PC-3 (cell line): ENCODE measurements at places on chromosomes 2 and 18. TPM values are rescaled to one million over a fixed set of nuclear protein-coding genes. Genes with fewer than 3 reads are reported as not detected.
A peak's percentile ranks its signal among the peaks of the same experiment; 100 is the strongest.

GRCh38 chr2:61938511-61938910 lies 33.0 kb downstream of the COMMD1 start:
- DNase-seq = no peak

DNA sequence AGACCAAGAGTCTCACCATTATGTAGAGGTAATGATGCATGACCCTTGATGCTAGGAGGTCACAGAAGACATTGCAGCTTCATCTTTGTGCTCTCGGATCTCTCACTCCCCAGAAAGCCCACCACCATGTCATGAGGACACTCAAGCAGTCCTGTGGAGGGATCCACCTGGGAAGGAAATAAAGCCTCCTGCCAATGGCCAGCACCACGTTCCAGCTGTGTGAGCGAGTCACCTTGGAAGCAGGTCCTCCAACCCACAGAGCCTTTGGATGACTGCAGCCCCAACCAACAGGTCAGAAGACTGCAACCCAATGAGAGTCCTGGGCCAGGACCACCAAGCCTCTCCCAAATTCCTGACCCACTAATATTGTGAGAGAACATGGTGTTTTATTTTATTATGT lies 38.4 kb downstream of the CYP26B1 start:
- no peak for DNase-seq

DNA sequence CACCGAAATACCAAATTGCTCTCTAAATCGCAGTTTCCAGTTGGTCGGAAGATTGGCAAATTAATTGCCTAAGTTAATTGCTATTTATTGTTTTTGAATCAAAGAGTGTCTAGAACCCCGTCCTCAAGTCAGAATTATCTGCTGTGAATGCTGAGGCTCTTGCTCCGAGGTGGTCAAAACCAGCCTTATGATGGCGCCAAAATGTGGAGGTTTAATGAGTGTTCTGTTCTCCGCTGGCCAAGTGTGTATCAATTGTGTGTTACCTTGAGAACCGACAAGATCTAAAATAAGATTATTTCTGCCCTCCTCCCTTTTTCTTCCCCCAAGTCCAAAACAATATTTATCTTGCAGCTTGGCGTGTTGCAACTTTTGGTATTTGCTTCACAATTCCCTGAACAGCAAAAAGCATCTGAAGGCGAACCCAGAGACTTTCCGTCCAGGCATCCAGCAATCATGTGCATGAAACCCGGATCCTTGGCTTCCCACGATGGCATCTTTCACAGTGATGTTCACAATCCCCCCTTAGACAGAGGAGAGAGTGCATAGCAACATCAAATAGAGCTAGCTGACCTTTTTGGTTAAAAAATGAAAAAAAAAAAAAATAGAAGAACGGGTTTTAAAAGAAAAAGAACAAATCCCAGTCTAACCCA lies 323.0 kb downstream of the MYCN start:
- no peak for DNase-seq

DNA sequence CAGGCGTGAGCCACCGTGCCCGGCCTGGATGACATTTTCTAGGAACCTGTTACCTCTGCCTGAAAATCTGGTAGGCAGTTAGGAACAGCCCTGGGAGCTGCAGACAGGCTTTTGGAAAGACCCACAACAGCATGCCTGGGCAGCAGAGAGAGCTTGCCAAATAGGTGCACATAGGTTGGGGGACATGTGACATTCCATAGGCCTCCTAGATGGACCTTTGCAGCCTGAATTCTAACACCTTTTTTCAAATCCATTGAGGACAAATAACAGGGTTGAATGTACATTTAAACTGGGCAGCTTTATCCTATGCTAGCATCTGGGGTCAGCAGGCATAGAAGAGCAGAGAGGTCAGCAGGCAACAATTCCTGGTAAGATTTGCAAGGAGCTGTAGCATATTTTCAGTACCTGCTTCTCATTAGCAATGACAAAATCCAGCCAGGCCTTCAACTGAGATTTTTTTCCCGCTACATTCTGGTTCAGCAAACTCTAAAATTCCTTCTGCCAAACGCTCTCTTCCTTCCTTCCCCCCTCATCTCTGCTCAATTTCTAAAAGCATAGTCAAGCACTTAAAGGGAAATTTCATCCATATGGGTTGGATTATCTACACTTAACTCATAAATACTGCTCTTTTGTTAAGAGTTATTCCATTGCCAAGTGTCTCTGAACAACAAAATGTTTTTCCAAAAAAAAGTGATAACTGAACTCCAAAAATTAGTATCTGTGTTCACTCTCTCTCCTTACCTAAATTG lies 75.2 kb downstream of the SOWAHC start:
- DNase-seq = no peak

GPR75 gene
- 1.5 and 2.4 TPM in 2 replicates for total RNA-seq

GRCh38 chr2:184032983-184033382 lies 565.3 kb upstream of the ZNF804A start:
- DNase-seq = no peak

GAL3ST2 gene
- total RNA-seq = not detected in 2 replicates

DNAJC10 gene
- total RNA-seq = 49.0 and 62.9 TPM in 2 replicates

DNA sequence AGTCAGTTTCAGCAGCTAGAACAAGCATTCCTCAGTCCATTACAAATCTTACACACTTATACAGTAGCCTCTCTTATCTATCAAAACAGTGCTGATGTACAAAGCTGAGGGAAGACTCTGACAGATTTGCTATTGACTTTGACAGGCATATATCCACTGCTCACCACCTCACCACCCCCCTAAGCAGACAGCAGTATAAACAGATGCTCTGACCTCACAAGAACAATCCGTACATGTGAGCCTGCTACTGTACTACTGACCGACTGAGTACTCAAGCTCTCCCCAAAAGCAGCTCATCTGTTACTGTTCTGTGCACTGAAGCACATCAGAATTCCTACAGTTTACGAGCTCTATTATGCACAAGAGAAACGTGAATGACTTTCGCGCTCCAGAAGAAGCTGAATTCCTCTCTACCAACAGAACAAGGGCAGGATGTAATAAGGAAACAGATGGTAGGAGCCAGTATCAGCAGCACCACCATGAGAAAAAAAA lies 95.6 kb upstream of the PDE1A start:
- no peak for DNase-seq

FHOD3 gene
- 18.1 and 32.2 TPM in 2 replicates for total RNA-seq

DNA sequence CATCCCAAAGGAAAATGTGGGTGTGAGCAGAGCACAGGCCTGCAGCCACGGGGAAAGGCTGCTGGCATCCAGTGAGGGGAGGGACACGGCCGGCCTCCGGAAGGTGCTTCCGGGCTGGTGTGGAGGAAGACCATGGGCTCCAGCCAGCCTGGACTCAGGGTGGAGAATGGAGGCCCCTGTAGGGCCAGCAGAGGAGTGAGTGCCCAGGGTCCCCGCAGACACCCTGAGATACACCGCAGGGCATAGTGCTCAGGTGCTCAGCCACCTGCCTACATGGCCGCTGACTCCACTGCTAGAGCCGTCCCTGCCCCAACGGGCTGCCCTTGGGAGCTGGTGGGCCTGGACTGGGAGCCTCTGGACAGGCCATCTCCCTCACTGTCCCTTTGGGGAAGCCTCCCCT lies 28.5 kb upstream of the SNTG2 start:
- DNase-seq = no peak

- DNase-seq = peak; percentile 78
Measured at GRCh38 chr2:101387151-101387834, at the start of gene CREG2. Gene CREG2 (minus strand): TSS chr2:101387503. CDS start chr2:101387457, 46 bp downstream.

GRCh38 chr2:176553685-176554100 lies 284.5 kb downstream of the MTX2 start:
- DNase-seq = peak; percentile 69

DNA sequence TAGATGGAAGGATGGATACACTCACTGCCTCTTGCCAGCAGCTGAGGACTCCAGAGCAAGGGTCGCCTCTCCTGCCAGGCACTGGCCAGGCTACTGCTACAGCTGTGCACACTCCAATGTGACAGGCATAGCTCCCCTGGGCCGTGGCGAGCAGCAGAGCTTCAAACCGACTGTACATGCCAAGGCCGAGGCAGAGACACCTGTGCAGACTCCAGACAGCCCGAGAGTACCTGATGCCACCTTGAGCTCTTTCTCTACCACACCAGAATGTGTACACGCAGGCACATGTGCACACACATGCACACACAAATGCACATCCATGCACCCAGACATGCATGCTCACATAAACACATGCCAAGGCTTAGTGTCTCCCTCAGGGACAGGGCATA lies 508.3 kb upstream of the MYT1L start:
- no peak for DNase-seq

DNA sequence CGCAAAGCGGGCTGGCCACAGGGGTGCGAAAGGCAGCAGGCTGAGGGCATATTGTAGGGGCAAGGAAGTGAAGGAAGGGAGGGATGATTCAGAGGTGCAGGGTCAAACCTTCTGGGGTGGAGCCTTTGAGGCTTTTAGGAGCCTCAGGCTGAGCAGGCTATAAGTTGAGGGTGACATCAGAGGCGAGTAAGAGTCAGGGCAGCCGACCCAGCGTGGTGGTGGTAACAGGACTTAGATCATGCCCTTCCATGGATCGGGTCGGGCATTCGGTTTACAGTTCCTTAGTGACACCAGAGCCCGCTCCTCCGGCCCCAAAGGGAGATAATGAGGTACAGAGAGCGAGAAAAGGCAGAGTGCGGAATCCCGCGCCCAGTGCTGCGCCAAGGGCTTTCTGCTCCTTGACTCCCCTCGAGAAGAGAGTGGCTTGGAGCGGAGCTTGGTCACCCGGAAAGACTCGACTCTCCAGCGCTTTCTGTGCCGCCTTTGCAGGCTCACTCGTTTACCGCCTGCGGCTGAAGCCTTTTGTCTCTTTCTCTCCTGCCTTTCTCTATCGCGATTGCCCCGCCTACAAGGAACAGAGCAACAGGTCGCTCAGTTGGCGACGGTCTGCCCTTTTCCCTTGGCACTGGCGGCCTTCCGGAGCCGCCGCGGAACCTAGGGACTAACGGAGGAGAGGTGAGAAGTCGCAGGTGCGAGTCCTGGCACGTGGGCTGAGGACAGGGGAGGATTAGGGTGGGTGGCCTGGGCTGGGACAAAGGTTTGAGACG lies 720 bp downstream of the LBX2 start:
- peak; percentile 58 for DNase-seq

- no peak for DNase-seq
Measured at GRCh38 chr2:237869343-237870102, 10.1 kb downstream of the RAMP1 start.

DNA sequence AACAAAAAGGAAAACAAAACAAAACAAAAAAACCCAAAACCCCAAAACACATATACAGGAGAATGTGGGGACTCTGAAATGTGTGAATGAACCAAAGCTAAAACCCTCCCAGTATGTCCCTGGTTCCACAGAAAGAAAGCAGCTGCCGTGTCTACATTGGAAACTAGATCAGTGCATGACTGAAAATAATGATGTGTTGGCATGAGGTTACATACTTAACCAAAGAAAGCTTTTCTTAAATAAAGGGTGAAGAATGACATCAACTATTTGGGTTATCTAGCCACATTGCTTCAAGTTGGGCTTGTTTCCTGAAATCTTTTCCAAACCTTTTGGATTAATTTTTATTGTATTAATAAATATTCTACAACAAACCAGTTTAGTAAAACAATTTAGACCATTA lies 91.9 kb upstream of the FN1 start:
- no peak for DNase-seq

DNA sequence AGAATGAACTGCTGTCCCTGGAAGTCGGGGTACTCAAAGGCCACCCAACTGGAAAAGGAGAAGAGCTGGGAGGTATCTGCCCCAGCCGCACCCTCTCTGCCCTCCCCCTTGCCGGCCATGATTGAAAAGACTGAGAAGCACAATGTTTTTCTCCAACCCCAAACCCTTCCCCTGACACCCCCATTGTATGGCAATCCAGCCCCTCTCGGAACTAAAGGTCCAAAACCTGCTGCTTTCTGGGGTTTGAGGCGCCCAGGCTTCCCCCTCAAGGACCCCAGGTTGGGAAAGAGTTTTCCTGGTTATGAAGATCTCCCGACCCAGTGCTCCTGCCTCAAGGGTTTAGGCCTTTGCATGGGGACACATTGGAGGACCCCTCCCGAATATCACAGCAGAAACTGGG lies 1.0 kb downstream of the CRYBA2 start:
- no peak for DNase-seq

RESP18 gene
- total RNA-seq = not detected in 2 replicates

FBXO41 gene
- 4.2 and 7.7 TPM in 2 replicates for total RNA-seq

ALLC gene
- total RNA-seq = not detected in 2 replicates

POTEJ gene
- total RNA-seq = not detected in 2 replicates

ARHGAP28 gene
- 8.1 and 10.0 TPM in 2 replicates for total RNA-seq

- DNase-seq = no peak
Measured at GRCh38 chr2:12588986-12589385, 127.8 kb upstream of the TRIB2 start.

DNA sequence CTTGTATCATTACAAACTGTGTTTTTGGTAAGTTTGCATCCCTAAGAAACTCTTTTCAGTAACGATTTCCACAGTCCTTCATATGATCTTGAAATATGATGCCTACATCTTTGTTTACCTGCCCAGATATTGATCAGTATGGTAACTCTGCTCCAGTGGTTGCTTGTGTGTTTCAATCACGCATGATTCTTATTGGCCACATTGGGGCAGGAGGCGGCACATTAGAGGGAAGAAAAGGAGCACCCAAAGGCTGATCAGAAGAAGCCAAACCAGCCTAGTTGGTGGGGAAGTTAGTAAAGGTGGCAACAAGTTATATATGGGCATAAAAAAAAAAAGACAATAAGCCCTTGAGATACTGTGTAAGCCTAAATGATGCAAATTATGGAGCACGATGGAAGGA lies 158.9 kb downstream of the RHBDD1 start:
- DNase-seq = no peak

GRCh38 chr18:49050452-49050851 lies 99.7 kb upstream of the SMAD7 start:
- DNase-seq = no peak

TEKT4 gene
- not detected in 2 replicates for total RNA-seq

DNA sequence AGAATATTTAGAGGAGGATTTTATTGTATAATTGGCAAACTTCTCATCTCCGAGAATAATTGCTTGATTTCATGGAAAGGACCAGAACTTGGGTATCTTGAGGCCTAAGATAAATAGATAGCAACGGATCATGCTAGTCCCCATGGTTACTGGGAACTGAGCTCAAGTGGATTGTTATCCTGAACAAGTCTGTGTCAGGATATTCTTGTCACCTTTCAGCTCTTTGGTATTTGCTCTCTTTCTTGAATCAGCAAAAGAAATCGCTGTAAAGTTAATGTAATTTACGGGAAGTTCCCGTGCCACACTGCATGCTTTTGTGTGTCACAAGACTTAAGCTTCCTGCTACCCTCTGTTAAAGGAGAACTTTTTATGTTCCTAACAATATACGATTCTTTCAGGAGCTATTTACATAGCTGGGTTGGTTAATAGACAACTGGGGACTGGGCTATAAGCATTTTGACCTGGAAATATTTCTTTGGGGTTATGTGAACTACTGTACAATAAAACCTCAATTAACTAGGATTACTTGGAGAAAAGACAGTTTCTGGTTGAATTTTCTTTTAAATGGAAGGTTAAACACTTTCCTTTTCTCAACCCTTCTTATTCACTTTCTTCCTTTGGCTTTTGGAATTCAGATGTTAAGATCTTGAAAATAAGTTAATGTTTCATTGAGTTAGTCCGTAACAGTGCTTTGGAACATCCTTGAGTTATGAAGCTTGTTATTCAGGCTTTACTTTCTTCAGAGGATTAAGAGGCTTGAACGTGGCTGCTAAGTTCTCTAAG lies 151.2 kb downstream of the FMNL2 start:
- DNase-seq = no peak
